ENCODE measurements at places on chromosomes 7 and 10.

- DNase-seq = no peak
These were observed 27.7 kb downstream of the PHTF2 start for GRCh38 chr7:77826300-77826699.

DNA sequence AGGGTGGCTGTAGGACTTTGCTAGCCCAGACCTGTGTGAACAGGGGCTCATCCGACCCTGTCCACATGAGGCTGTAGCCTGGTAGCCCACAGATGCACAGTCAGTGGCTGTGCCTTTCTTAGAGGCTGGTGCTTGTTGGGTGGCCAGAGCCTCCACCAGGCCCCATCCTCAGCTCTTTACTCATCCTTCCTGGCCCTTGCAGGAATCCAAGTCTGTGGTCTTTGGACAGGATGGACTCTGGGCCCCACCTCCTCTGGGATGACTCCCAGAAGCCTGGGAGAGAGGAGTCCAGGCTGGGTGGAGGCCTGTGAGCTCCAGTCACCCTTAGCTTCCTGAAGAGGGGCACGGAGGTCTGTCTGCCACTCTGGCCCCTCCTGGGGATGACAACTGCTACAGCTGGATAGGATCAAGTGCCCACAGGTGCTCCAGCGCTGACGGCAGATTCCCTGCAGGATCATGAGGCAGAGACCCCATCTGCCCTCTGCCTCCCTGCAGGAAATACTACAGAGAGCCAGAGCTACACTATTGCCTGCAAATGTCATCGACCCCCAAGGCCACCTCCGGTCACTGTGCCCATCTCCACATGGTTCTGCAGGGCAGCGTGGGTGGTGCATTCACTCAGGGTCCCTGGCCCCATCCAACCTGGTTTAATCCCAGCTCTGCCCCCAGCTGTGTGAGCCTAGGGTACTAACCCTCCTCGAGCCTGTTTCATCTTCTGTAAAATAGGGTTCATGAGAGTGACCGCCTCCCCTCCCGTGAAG, 114.5 kb downstream of the PTPN20 start:
- peak; percentile 89 for DNase-seq

- DNase-seq = no peak
These were observed 135.0 kb downstream of the SEMA3C start for GRCh38 chr7:80783678-80784327.

DNA sequence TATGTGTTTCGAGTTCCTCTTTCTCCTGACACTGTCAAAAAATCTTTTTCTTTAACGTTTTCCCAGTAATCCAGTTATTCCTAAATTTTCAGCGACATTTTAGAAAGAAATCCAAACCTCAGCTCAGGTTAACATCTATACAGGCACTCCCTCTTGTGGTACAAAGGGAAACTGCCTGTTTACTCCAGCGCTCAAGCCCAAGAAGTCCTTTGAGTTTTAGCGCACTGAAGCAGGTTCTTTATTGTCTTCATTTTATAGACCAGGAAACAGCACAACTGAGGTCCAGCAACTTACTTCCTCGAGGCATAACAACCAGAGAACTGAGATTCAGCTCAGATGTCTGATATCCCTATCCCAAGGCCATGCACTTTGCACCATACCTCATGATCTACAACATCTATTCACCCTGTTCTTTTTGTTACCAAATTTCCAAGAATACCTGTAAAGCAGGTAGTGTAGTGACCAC, 287.2 kb upstream of the MKLN1 start:
- peak; percentile 14 for DNase-seq

DNA sequence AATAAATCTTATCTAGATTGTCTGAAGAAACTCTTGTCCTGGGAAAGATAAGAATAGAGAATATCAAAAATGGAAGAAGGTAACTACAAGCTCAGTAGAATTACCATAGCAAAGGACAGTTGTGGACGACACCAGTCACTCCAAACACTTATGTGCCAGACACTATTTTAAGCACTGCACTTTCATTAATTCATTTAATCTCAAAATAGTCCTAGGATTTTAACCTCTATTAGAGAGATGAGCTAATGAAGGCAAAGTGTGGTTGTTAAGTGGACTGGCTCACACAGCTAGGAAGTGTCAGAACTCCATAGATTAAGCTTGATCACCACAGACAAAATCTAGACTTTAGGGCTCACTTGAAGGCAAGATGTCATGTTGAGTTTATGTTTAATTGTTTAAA, 168.9 kb downstream of the CDC14C start:
- DNase-seq = no peak

- no peak for DNase-seq
These were observed 159.3 kb upstream of the CNTNAP2 start for GRCh38 chr7:145957160-145957890.

DNA sequence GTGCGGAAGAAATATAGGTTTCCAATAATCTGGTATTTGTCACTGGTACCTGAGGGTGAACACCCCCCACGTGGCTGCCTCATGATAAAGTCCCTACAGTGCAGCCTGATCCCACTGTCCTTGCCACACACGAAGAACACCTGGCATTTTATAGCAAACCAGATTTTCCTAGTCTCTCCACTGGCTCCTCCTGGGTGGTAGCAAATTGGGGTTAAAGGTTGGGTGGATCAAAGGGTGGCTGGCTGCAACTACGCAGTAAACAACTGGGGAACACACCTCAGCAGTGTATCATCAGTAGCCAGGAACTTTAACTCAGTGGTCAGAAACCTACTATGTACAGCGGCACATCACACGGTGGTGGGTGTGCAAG, 10.3 kb downstream of the SEPHS1 start:
- DNase-seq = no peak

- peak; percentile 9 for DNase-seq
These were observed 138.2 kb upstream of the TMEM229A start for GRCh38 chr7:124171068-124171467.

DNA sequence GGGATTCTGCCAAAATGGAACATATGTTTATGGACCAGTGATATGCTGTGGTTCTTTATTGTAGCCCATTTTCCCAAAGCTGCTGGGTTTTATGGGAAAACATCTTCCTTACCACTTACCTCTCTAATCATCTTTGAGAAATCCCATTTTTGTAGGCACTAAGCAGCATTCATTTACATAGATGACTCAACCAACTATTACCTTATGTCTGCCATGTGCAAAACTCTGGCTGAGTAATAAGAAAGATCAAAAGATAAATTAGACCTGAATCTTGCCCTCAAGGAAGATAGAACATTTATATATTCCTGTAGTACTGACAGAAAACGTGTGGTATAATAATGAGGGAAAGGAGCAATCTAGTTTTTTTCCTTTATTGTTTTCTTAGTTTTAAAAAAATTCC, 24.3 kb downstream of the CBLL1 start:
- DNase-seq = no peak

- DNase-seq = no peak
These were observed 123.4 kb downstream of the NT5C2 start for GRCh38 chr10:103069453-103070331.

DNA sequence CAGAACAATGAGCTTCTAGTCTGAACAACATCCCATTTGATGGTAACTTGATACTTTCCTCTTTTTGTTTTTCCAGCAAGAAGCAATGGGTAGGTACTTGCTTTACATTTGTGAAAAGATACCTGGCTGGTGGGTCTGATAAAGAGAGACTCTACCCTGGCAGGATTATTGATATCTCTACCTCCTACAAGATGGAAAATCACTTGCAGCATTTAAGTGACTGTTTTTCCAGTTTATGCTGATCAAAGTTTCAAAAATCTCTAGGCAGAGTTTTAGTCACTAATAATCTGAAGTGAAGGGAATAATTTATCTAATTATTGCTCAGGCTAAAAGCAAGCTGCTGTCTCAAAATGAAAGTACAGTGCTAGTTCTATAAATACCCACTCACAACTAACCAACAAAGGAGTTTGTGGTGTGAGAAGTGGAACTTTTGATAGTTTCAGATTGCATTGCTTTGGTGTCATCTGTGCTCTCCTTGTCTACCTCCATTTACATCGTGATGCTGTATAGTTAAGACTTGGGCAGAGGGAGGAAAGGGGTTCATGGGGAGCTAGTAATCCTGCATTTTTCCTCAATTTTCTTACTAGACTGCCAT, 86.0 kb upstream of the ANKRD1 start:
- no peak for DNase-seq

DNA sequence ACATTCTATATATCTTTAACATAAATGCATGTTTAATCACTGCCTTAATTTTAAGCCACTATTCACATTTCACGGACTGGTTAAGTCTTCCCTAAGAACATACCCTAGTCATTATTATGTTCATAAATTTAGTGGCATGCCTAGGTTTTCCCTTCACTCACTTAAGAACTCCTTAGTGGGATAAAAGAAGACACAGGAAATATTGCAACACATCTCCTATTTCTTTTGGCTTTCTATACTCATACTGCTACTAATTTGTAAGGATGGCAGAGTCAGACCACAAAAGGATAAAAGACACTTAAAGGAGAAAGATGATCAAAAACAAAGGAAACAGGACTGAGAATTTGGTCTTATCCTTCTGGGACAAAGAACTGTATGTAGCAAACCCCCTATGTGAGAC, 951.4 kb downstream of the SORCS3 start:
- DNase-seq = no peak

- no peak for DNase-seq
These were observed 1.6 kb upstream of the PON2 start for GRCh38 chr7:95436407-95436806.

DNA sequence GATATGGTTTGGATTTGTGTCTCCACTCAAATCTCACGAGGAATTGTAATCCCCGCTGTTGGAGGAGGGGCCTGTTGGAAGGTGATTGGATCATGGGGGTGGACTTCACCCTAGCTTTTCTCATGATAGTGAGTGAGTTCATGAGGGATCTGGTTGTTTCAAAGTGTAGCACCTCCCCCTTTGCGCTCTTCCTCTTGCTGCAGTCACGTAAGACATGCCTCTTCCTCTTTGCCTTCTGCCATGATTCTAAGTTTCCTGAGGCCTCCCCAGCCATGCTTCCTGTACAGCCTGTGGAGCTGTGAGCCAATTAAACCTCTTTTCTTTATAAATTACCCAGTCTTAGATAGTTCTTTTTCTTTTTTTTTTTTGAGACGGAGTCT, 17.1 kb downstream of the CDNF start:
- DNase-seq = no peak

GRCh38 chr7:37284805-37285231, 163.8 kb downstream of the ELMO1 start:
- DNase-seq = peak; percentile 28

DNA sequence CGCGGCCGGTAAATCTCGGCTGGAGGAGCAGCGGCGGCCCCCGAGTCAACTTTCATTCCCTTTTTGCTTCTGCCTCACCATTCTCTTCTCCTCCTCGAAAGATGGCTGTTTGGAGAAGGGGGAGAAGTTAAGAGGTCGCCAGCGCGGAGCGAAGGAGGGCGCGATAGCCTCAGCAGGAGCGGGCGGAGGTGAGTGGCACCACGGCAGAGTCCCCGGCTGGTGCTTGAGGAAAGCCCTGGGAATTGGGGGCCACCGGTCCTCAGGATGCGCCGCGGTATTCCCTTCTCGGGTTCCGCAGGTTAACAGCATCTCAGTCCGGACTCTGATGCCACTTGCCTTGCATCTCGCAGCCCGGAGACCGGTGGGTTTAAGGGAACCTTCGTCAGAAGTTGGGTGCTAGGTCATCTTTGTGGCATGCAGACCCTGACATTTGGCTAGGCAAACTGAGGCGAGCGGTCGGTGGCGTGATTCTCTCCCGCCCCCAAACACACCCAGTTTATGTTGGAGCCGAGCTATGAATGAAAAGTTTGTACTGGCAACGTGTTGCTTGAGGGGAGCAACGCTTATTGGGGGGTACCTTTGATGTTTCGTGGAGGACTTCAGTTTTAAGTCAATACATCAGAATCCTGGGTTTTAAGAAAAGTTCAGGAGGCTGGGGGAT, 59.5 kb upstream of the PRPS1L1 start:
- no peak for DNase-seq

- DNase-seq = no peak
These were observed 19.7 kb upstream of the PTPRZ1 start for GRCh38 chr7:121853307-121853706.

GRCh38 chr7:146956853-146957252, 840.3 kb downstream of the CNTNAP2 start:
- no peak for DNase-seq

GRCh38 chr7:155745737-155746136, 66.5 kb downstream of the SHH start:
- no peak for DNase-seq

DNA sequence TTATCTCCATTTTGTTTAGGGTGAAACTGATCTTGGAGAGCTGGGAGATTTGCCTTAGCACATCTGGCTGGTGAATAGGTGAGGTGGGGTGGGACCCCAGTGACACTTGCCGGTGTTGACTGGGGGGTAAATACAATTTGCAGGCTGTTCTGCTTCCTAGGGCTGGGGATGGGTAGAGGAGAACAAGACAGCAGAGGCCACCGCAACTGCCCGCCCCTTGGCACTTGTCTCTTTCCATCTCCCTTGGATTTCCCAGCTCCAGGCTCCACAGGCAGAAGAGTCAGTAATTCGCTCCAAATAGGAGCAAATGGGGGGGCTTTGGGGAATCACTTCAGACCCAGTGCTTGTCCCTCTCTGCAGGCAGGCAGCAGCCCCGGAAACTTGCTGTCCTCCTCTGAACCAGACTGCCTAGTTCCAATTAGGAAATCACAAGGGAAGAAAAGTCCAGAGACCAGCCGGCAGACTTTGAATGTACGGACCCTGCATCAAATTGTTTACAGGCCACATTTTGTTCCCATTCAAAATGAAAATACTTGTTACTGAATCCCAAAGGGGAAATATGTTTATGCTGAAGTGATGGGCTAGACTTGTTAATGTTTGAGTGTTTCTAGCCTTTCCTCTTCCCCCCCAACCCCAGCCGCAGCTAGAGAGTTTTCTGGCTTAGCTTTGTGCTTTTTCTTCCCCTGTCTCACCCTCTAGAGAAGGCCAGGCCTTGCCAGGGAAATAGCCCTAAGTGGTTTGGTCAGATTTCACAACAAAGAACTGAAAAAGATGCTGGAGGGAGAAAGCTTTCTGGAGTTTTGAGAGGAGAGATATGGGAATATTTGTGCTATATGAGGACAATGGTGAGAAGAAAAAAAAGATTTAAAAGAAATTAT, 10.0 kb upstream of the INPP5F start:
- no peak for DNase-seq

DNA sequence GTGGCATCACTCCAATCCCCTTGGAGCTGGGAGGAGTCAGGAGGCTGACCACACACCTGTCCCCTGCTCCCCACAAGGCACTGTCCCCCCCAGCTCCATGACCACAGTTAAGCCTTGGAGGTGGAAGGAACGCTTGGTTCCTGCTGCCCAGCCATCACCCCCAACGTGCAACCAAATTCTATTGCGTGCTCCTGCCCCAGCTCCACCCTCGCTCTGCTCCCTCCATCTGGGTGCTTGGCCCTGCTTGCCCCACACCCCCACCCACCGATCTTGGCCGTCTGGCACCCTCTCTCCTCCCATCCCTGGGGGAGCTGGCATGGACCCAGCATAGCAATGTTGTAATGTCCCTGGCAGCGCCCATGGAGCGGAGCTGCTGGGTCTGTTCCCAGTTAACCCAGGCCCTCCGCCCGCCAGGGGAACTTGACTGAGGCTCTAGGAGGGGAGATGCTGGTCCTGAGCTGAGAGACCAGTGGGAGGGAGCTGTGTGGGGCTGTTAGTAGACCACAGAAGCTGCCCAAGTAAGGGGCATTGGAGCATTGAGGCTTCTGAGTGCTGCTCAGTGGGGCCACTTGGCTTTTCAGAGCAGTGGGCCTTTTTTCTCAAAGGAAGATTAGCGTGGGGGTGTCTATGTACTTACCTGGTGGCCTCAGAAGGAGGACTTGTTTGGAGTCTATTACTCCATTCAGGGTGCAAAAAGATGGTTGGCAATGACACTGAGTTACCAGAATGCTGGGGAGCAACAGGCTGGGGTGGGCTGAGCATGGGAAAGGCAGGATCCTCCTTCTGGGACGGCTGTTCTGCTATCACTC, 1.1 kb downstream of the EPHB6 start:
- peak; percentile 52 for DNase-seq

Measured in MG63 (cell line).